ENCODE measurements at places on chromosomes 11 and 22.

GRCh38 chr11:111937844-111938243 lies 701 bp downstream of the DIXDC1 start:
- no peak for DNase-seq

DNA sequence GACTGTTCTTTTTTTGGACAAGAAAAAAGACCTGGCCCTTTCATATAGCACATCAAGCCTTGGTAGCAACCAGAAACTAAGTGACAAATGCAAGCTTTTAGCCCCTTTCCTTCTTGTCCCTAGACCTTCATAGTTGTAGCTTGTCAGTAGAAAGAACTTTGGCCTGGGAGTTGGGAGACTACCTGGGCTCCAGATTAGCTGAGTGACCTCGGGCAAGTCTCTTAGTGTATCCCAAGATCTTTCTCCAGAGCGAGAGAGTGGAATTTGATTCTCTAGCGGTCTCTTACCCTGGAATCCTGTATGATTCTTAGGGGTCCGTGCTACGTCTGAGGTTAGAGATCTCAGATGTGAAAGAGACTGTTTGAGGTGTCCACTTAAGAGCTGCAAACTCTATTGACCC lies 59.0 kb downstream of the ZNRF3 start:
- no peak for DNase-seq

- DNase-seq: no peak
Measured at GRCh38 chr11:125207866-125208425, 43.4 kb downstream of the PKNOX2 start.

GRCh38 chr11:12214751-12215150 lies 104.4 kb downstream of the MICAL2 start:
- no peak for DNase-seq

DNA sequence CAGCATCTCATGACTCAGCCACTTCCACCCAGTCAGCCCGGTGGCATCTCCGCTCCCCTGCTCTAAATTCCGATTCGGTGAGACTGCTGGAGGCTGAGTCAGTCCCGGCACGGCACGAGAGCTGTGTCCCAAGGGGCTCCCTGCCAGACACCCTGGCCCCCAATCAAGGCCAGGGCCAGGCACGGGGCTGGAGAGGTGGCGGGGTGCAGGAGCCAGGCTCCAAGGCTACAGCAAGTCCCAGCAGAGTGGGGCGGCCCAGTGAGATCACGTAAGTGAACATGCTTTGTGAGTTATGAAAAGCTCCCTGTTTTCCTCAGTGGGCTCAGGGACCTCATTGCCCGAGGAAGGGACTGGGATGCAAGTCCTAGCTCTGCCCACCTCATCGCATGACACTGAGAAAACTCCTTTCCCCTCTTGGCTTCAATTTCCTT lies 3.0 kb downstream of the C11orf68 start:
- no peak for DNase-seq

DNA sequence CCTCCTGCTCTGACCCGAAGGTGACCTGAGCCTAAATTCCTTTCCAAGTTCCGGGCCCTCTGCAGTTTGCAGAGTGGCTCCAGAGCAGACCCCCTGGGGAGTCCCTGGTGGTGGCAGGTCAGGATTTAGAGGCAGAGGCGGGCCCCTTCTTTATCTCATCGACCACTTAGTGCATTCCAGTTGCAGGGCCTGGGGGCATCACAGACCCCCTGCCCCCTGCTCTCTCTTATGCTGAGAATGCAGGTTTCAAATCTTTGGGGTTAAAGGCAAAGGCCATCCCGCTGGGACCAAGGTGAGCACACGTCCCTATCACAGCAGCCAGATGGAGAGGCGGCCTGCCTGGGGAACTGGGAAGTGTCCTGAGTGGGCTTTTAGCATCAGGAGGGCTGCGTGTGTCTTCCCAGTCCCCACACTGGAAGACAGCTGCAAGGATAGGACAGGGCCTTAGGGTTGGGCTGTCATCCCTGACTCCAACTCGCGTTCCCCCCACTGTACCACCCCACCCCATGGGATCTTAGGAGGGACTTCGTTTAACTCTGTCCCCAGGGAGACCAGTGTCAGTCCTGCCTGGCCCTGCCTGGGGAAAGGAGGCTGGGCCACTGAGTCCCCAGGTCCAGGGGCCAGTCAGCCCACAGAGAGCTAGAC lies 11.3 kb downstream of the DERL3 start:
- DNase-seq: no peak

DNA sequence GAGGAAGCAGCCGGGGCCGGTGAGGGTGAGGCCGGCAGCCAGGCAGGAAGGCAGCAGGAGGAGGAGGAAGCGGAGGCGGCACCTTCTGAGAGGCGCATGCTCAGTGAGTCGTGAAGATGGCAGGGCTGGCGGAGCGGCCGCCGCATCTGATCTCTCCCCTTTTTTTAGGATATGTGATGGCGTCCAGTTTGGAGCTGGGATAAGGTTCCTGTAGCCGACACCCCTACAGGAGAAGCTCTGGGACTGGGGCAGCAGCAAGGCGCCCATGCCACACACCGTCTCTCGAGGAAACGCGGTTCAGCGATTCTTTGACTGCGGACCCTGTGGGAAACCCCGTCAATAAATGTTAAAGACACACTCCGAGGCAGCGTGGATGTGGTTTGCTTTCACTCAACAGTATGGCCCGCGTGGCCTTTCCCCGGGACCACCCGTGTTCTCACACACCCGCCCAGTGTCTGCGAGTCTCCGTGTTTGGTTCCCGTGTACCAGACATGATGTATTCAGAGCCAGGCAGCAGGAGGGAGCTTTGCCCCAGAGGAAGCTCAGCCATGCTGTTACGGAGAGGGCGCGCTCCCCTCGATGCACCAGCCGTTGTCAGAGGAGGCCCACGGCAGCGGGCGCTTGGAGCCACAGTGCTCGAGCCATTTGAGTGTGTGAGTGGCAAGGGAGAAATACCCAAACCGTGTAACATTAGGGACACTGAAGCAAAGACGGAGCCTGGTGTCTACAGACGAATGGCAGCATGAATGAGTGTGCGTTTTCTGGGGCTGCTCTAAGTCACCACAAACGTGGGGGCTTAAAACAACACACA lies 27.7 kb upstream of the PARVB start:
- DNase-seq: no peak
